GM12878 (cell line): ENCODE measurements at places on chromosomes 2 and 18.

DNA sequence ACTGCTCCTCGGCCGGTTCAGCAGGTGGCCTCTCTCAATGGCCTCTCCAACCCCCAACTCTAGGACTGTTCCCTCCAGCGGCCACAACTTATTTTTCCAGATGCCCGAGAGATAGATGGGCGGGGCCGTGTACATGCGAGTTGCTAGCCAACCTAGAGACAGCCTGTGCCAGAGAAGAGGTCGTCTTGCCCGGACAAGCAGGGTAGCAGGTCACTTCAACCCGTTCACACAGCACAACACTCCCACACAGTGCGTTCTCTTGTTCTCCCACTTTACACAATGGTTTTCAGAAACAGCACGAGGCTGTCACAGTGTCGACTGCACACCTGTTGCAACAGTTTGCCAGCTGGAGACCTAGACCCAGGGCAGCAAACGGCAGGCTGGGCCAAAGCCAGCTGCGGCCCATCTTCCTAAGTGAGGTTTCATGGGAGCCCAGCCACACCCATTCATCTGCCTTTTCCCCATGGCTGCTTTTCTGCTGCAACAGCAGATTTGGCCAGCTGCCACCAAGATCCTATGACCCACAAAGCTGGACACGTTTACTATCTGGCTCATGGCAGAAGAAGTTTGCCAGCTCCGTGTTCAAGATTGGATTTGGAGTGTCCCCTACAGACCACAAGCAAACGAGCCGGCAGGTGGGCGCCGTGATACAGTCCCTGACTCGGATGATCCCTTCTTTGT, 7.3 kb upstream of the PRLH start:
- no peak for DNase-seq
- no peaks in the 10 kb centered on the region for H3K27me3 ChIP-seq
- no peaks in the 10 kb centered on the region for H3K36me3 ChIP-seq
- H3K4me1 ChIP-seq: peaks cover 19% of the 10 kb centered on the region

- H3K4me1 ChIP-seq: no peaks in the 10 kb centered on the region
- no peaks in the 10 kb centered on the region for H3K36me3 ChIP-seq
- no peaks in the 10 kb centered on the region for H3K27me3 ChIP-seq
- DNase-seq: no peak
Observed at GRCh38 chr2:145021962-145022665, 502.2 kb upstream of the ZEB2 start.

- DNase-seq: no peak
- H3K4me1 ChIP-seq: peaks cover 11% of the 10 kb centered on the region; the same call in 1 of the 2 replicates
- no peaks in the 10 kb centered on the region for H3K36me3 ChIP-seq
- no peaks in the 10 kb centered on the region for H3K27me3 ChIP-seq
- peak overlapping the region; percentile 87 for H3K4me3 ChIP-seq
- no peak overlapping the region for H3K27ac ChIP-seq
Observed at GRCh38 chr2:32061973-32062861, 1.1 kb upstream of the SPAST start.

GRCh38 chr2:148720501-148721001, 76.0 kb downstream of the EPC2 start:
- no peak for DNase-seq
- no peaks in the 10 kb centered on the region for H3K36me3 ChIP-seq
- peaks cover 18% of the 10 kb centered on the region for H3K4me1 ChIP-seq
- no peak overlapping the region for H3K27ac ChIP-seq
- H3K27me3 ChIP-seq: no peaks in the 10 kb centered on the region

DNA sequence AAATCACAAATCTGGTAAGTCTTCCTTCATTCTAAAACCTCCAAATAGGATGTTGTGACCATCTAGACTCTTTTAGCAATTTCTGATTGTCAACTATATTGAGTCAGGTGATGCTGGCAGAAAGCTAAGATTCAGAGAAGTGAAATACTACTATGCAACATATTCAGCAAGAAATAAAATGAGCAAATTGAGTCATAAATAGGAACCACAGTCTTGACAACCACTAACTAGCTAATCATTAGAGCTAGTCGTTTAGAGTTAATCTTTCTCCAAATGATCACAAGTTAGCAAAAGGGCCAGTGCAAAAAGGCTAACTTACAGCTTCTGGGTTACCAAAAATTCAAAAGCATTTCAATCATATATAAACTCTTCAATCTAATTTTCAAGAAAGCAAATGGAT, 54.5 kb downstream of the ROCK1 start:
- no peak overlapping the region for H3K4me3 ChIP-seq
- H3K27ac ChIP-seq: no peak overlapping the region
- no peaks in the 10 kb centered on the region; the same call in 1 of the 2 replicates for H3K4me1 ChIP-seq
- H3K27me3 ChIP-seq: no peaks in the 10 kb centered on the region
- no peak for DNase-seq

- DNase-seq: no peak
- H3K36me3 ChIP-seq: no peaks in the 10 kb centered on the region
- no peaks in the 10 kb centered on the region for H3K27me3 ChIP-seq
- peaks cover 5% of the 10 kb centered on the region for H3K4me1 ChIP-seq
- peak overlapping the region; percentile 75 for H3K27ac ChIP-seq
Observed at GRCh38 chr2:202377207-202377761, 1.2 kb downstream of the BMPR2 start.

DNA sequence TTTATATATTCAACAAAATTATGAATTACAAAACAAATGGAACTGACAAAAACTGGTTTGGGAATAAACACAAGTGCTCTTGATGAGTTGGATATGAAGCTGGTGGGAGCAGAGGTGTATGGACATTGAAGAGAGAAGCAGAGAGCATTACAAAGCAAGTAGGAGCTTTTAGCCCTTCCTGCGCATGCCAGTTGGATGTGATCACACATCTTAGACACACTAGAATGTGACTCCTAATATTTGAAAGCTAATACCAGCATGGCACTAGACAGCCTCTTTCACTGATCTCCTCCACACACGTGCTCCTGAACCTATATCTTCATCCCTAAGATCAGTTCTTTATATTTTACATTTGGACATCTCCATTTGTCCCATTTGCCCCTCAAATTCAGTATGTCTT, 298.1 kb downstream of the MTX2 start:
- no peak for DNase-seq
- H3K4me1 ChIP-seq: no peaks in the 10 kb centered on the region
- H3K27ac ChIP-seq: no peak overlapping the region
- no peaks in the 10 kb centered on the region; the same call in 1 of the 2 replicates for H3K27me3 ChIP-seq
- no peaks in the 10 kb centered on the region for H3K36me3 ChIP-seq

- H3K4me1 ChIP-seq: no peaks in the 10 kb centered on the region; the same call in 1 of the 2 replicates
- H3K4me3 ChIP-seq: no peak overlapping the region
- H3K36me3 ChIP-seq: no peaks in the 10 kb centered on the region
- no peak for DNase-seq
- H3K27ac ChIP-seq: no peak overlapping the region
Observed at GRCh38 chr2:212814941-212815340, 276.3 kb upstream of the ERBB4 start.

GRCh38 chr2:75558136-75558535, 2.6 kb downstream of the EVA1A start:
- H3K4me3 ChIP-seq: no peak overlapping the region
- H3K27ac ChIP-seq: no peak overlapping the region
- H3K36me3 ChIP-seq: no peaks in the 10 kb centered on the region
- H3K27me3 ChIP-seq: peaks cover 7% of the 10 kb centered on the region
- DNase-seq: no peak
- no peaks in the 10 kb centered on the region for H3K4me1 ChIP-seq

DNA sequence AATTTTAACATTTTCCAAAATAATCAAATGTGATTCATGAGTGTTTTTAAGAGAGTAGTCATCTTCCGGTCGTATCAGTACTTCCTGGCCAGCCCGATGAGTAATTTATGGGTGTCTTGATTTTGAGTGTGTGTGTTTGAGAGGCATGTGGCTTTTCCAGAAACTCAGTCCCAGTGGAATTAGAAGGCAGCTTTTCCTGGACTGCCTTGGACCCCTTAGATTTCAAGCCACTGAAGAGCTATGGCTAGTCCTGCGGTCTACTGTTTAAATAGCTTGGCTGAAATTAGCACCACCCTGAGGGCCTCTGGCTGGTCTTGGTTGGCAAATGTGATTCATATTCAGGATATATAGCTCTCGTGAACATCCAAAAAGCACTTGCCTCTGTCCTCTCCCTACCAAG, 59.4 kb downstream of the HK2 start:
- H3K36me3 ChIP-seq: peaks cover 34% of the 10 kb centered on the region
- H3K4me1 ChIP-seq: no peaks in the 10 kb centered on the region
- H3K27ac ChIP-seq: no peak overlapping the region
- no peak for DNase-seq
- no peak overlapping the region for H3K4me3 ChIP-seq

DNA sequence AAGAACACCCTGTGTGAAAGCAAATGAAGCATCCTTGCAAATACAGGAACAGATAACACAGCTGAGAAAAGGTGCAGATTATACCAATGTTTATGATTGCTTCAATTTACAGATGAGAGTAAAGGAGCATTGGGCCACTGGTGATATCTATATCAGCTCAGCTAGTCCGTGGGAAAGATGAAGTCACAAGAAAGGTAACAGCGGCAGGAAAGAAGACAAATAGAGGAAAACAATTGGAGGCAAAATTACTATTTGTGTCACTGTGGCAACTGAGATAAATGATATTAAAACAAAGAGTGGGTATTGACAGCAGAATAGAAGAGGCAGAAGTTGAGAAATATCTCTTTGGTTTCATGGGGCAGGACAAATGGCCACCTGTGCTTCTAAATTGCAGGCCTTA, 121.2 kb upstream of the CAVIN2 start:
- no peaks in the 10 kb centered on the region; the same call in 1 of the 2 replicates for H3K27me3 ChIP-seq
- no peak overlapping the region for H3K27ac ChIP-seq
- H3K4me1 ChIP-seq: no peaks in the 10 kb centered on the region
- no peak overlapping the region for H3K4me3 ChIP-seq

GRCh38 chr18:72375618-72376017, 168.5 kb downstream of the CBLN2 start:
- no peaks in the 10 kb centered on the region for H3K27me3 ChIP-seq
- no peaks in the 10 kb centered on the region for H3K36me3 ChIP-seq
- no peak overlapping the region for H3K4me3 ChIP-seq
- H3K27ac ChIP-seq: no peak overlapping the region
